CD14-positive monocyte (primary cell): ENCODE measurements at places on chromosomes 11 and 22. TPM values are rescaled to one million over a fixed set of nuclear protein-coding genes. Genes with fewer than 3 reads are reported as not detected.
A peak's percentile ranks its signal among the peaks of the same experiment; 100 is the strongest.

DNA sequence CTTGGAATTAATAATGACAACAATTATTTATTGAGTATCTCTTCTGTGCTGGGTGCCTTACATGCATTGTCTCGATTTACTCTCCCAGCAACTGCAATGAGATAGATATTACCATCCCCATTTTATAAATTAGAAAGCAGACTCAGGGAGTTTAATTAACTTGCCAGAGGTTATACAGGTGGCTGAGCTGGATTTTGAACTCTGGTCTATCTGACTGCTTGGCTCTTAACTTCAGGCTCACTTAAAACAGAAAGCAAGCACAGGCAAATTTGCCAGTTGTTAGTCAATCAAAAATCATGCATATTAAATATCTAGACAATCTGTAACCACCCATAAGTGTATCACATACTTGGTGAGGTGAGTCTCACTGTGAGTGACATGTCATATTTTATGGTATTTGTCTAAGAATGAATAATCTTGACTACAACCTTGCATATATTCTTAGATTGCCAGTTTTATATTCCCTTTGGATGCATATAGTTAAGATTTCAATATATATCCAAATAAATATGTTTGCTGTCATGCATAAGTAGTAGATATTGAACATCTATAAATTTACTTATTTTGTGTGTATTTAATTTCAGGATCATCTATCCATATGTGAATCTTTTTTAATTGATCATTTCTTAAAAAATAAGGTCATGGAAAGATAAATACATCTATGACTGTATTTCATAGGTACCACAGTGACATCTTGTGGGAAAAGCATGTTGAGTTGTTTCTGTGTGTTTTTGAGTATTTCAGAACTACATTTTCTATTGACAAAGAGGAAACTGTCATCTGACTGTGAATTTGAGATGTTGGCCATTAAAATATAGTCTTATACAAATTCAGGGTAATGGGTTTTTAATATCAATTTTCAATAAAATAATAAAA, 112.0 kb upstream of the ARHGAP42 start:
- no peak for DNase-seq

DNA sequence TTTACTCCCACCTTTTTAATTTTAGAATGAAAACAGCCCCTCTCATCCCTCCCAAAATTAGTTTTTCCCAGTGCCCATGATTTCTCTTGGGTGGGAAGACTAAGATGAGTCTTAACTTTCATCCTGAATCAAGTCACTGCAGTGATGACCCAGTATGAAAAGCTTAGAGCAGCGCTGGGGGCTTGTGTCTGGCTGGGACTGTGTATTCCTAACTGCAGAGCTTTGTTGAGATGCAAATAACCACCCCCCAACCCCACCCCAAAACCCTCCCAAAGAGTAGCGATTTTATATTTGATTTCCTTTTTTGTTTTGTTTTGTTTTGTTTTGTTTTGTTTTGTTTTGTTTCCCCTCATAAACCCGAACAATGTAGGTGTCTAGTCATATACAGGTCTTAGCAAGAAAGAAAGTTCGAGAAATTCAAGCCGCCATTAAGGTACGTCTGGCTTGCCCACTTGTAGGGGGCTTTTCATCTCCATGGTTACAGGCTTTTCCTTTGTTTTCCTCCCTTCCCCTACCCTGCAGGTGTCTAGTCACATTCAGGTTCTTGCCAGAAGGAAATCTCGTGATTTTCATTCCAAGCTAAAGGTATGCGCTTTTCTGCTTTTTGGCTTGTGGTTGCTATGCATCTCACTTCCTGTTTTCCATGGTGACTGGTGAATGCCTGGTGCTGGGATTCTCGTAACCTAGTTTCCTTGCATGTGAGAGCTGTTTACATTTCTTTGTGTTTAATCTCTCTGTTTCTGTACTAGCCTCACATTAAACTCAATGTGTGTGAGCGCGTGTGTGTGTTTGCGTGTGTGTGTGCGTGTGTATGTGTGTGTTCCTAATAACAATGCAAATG, 144.6 kb upstream of the RASSF10 start:
- no peak for DNase-seq

- DNase-seq = no peak
Observed at GRCh38 chr11:55994525-55994924, at the start of gene OR5F1. Gene OR5F1 (minus strand): TSS chr11:55994625. CDS start chr11:55994625, 0 bp downstream.

GRCh38 chr22:35842954-35843353, 125.3 kb downstream of the APOL5 start:
- DNase-seq = peak; percentile 8

DNA sequence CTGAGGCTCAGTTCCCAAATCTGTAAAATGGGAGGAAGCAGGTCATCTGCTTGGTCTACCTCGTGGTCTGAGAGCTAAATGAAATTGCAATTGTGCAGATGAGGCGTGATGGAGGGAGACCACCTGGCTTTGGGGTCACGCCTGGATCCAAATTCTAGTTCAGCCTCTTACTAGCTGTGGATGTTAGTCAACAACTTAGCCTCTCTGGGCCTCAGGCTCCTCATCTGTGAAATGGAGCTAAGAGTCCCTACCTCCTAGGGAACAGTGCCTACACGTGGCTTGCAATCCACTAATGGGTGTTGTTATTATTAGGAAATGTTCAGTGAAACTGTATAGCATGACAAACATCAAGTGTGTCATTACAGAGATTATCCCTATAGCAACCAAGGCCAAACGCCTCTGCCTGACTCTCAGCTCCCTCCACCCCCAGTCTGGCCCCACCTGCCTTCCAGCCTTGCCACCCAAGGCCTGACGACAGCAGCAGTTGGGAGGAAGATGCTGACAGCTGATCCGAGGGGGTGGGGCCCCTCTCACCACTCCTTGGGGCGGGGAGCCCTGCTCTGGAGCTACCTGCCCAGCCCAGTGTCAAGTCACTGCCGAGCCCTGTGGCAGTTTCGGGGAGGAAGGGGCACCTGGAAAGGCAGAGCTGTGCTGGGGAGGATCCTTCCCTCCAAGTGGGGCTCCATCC, 1.7 kb upstream of the RHOD start:
- no peak for DNase-seq

- DNase-seq = no peak
Observed at GRCh38 chr11:73565804-73566203, 32.1 kb downstream of the FAM168A start.

DNA sequence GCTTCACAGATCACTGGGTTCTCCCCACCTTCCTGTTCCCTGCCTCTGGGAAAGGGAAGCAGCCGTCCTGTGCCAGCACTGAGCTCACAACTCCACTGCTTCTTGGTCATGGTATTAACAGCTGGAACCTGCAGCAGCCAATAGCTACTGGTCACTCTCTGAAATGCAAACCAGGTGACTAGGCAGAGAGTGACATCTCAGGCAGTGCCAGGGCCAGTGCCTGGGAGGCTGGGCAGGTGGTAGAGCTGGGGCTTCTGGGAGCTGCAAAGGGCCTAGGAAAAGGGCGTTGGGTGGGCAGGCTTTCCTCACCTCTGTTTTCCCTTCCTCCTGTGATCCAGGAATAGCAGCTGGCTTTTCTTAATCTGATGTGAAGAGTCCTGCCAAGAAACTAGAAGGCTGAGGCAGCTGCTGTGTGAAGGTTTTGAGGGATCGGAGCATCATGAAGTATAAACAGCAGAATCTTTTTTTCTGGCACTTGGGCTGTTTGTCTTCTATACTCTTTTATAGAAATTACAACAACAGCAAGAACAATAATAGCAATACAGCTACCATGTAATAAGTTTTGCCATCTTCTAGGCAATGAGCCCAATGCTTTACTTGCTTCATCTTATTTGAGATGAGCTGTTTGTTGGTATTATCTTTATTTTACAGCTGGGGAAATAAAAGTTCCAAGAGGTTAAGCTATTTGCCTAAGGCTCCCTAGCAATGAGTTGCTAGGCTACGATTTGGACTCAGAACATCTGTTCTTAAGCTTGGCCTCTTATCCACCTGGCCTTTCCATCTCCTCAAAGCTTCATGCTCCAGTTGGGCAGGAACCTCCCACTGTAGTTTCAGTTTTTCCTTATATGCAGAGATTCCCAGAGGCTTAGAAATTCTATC, 22.0 kb upstream of the CD44 start:
- no peak for DNase-seq

- no peak for DNase-seq
Observed at GRCh38 chr11:131683131-131683530, 312.7 kb downstream of the NTM start.

DNA sequence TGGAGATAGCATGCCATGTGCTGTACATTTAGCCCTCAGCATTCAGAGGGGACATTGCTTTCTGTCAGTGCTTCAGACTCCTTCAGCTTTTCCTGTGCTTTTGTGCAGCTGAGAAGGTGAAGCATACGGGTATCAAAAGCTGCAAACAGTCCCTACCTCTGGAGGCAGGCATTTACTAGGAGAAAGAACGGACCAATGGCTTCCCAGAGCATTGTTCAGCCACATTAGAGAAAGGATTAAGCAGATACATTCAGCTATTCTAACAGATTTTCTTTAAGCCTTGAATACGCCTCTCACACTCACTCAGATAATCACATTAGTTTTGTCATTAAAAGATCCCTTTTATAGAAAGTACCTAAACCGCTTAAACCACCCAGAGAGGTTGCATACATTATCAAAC, 80.7 kb upstream of the FAM181B start:
- no peak for DNase-seq

DNA sequence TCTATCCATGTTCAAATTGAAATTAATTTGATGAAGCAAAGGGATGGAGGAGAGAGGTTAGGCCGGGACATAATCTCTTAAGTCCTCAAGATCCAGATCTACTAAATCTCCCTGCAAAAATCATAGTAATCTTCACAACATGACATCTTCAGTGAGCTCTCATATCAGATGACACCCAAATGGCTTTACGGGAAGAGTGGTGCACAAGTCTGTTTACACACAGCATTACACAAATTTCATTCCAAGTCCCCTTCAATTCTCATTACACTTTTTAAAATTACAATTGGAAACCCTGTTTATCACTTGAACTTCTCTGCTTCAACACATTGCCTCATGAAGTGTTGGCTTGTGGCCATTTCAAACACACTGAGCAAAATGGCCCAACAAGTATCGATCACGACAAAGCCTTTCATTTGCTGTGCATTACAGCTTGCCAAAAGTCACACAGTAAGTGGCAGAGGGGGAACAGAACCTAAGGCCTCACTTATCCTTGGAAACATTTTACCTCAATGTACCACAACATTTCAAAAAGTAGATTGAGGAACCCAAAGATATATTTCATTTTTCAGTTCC, 17.9 kb upstream of the TPH1 start:
- no peak for DNase-seq

DNA sequence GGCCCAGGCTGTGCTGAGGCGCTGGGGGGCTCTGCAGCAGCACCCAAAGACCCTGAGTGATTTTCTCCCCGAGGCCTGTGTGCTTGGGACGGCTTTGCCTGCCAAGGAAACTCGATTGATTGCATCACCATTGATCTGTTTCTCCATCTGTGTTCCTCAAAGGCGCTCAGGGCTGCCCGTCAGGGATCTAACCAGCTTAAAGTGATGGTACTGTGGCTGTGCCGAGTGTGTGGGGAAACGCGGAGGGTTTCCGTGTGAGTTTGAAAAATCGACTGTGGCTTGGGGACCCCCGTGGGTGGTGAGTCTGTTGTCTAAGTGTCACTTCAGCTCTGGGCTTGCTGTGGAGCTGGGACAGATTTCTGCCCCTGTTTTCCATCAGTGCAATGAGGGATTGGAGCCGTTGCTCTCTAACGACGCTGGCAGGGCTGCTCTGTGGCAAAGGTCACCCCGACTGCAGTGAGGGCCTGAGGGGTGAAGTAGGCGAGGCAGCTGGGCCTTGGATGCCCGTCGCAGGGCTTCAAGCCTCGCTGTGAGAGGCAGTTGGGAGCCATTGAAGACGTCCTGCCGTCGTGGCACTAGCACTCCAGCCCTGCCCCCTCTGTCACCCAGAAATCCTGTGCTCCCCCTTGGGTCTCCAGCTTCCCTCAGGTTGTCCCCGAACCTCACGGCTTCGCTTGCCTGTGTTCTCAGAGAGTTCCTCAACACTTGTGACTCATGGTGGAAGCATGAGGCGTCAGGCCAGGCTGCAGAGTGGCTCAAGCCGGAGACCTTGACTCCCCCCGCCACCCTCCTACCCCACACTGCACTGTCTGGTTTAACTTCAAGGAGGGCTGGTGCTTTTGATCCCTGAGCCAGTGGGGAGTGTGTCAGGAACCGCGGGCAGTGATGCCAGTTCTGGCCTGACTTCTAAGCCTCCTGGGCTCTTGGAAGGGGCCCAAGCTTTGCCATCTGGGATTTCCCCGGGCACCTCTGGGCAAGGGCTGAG, 21.8 kb downstream of the CACNA1I start:
- no peak for DNase-seq

Gene OR8D1
- not detected for polyA plus RNA-seq

Gene NPTXR
- polyA plus RNA-seq = 0.04 TPM in 1 of 2 replicates, not detected in the other

Gene MIOX
- polyA plus RNA-seq = not detected in 2 replicates

Gene SCO2
- polyA plus RNA-seq = 101 and 211 TPM in 2 replicates

Gene DAGLA
- polyA plus RNA-seq = 0.73 TPM

Gene CENPM
- 0.20 TPM for polyA plus RNA-seq

Gene DUSP8
- not detected for polyA plus RNA-seq

Gene CDC42EP1
- polyA plus RNA-seq = 8.5 TPM
